Hepatocyte (in vitro differentiated cells): ENCODE measurements at places on chromosomes 11 and 22.

- DNase-seq = no peak
Observed at GRCh38 chr22:20324139-20324516, 4.3 kb upstream of the DGCR6L start.

- peak; percentile 58 for DNase-seq
Observed at GRCh38 chr22:35631597-35631996, 14.5 kb upstream of the MB start.

GRCh38 chr11:134261626-134262488, 8.5 kb downstream of the ACAD8 start:
- DNase-seq = peak; percentile 42

DNA sequence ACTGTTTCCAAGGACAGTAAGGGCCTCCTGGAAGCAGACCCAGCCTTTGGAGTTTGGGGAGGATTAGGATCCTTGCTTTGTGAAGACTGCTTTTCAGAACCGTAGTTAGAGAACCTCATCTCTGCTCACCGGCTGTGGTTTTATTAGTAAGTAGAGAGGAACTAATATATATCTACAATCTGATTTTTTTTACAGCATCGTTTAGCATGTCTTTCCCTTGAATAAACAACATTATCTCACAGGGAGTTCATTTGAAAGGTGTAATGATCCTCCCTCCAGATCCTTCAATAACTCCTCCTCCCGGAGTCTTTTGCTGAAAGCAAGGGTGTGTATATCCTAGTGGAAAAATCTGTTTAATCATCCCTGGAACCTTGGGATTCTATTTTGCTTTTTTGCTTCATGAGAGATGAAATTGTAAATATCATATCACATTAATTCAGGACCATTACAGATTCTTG, 132.7 kb downstream of the DBX1 start:
- DNase-seq = no peak

DNA sequence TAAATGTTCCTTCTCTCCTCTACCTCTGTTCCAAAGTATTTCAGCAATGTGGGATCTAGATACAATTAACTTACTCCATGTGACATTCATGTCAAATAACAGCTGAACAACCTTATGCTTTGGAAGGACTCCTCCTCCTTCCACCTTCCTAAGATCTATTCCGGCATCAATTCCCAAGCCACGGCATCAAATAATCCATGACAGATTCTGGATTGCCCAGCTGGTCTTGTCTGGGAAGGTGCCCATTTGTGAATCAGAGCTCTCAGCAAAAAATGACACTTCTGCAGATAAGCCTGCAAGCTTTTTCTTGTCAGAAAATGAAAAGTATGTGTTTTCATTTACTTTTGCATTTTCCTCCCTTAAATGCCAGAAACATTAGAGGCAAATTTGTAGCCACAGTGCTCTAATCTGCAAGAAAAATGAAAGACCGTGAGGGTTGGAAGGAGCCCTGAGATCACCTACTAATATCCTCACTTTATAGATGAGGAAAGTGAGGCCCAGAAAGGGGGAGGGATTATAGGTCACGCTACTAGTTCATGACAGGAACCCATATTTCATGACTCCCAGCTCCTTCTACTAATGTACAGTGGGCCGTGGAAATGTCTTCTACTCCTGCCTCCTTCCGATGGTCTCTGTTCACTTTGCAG, 124.0 kb downstream of the ME3 start:
- DNase-seq = no peak

- DNase-seq = peak; percentile 61
Observed at GRCh38 chr11:65503949-65504673, 5.3 kb downstream of the MALAT1 start.

- peak; percentile 63 for DNase-seq
Observed at GRCh38 chr11:130179396-130180306, 20.1 kb downstream of the ST14 start.

DNA sequence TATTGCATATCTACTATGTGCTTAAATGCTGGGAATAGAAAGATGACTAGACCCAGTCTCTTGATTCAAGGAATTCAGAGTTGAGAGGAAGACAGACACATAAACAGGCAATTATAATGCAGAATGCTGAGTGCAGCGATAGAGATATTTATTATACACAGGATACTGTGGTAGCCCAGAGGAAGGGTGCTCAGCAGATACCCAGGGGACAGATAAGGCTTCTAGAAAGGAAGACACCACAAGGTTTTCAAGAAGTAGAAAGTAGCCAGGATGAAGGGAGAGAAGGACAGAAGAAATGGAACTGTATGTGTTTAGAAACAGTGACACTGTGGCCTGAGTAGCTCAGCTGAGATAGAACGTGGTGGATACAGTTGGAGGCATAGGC, 79.4 kb upstream of the NNMT start:
- no peak for DNase-seq

DNA sequence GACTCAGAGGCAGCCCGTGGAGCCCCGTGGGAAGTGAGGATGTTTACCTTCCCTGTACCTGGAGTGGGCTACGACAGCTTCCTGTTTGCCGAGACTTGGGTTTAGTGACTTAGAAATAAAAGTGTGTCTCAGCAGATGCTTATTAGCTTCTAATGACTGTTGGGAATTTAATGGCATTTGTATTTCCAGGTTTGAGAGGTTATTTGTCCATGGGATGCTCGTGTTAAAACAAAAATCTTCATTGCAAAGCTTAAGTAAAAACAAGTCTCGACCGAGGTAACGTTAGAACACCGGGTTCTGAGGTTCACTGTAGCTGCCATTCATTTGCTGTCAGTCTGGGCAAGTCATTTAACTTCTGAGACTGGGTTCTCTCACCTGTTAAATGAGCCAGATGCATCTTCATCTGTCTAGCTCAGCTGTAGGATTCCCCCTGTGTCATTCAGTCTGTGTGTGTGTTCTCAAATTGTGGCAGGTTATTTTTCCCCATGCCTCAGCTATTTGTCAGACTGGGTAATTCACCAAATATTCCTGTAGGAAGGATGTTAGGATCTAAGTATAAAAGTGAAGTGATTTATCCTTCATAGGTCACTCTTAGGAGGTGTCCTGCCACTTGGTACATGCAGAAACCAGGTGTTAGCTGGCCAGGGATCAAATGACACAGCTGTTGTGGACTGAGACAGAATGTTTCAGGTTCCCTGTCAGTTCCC, 791 bp downstream of the EI24 start:
- no peak for DNase-seq

DNA sequence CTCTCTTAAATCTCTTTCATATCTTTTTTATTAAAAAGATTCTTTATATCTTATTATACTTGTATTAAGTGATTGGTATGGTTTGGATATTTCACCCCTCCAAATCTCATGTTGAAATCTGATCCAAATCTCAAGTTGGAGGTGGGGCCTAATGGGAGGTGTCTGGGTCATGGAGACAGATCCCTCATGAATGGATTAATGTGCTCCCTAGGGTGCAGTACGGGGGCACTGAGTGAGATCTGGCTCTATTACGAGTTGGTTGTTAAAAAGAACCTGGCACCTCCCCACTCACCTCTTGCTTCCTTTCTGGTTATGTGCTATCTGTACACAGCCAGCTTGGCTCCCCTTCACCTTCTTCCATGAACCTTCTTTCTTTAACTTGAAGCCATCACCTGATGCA, 149.6 kb downstream of the CWF19L2 start:
- no peak for DNase-seq

- DNase-seq = no peak
Observed at GRCh38 chr11:71456831-71457230, 3.8 kb downstream of the NADSYN1 start.
